Activated T-cell treated with anti-CD3 and anti-CD28 coated beads for 4 hours (primary cell): ENCODE measurements at places on chromosomes 12 and 14.

DNA sequence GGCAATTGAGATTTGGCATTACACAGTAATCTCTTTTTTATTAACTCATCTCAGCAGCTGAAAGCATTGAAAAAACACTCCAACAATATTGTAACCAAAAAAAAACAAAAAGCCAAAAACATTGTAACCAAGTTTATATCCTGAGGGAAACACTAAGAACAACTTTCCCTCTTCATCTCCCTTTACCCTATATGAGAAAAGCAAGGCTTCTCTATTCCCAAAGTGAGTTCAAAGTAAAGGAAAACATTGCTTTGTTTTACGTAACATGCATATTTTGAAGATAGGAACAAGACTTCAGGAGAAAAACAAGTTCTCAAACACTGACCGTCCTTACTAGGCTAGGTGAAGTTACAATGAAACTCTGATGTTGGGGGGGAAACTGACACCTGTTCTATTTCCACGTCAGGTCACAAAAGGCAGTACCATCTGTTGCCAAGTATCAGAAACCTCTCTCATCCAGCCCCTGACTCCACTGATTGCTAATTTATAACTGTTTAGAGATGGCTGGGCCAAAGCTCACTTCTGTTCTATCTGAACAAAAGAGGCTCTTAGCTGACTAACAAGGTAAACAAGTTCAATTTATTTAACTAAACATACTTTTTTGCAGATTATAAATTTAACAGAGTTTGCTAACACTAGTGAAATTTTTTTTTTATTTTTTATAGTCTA is 67.9 kb upstream of the PLXNC1 start:
- no peak for DNase-seq

- no peak for DNase-seq
These were observed 58.7 kb downstream of the ZNF641 start for GRCh38 chr12:48292040-48292439.

DNA sequence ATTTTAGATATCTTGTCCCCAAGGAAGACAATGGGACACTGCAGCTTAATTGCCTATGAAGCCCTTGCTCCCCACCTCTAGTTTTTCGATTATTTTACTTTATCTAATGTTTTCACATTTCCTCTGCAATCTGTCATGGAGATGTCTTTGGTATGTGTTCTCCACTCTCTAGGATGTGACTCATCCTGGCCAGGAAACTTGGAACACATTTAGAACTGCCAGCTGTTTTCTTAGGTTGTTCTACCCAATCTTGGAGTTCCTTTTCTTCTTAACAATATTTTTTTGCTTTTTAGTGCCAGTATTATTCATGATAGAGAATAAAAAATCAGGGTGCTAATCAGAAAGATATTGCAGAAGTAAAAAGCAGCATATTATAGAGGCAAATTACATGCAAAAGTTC is 101.7 kb upstream of the CLEC14A start:
- no peak for DNase-seq

DNA sequence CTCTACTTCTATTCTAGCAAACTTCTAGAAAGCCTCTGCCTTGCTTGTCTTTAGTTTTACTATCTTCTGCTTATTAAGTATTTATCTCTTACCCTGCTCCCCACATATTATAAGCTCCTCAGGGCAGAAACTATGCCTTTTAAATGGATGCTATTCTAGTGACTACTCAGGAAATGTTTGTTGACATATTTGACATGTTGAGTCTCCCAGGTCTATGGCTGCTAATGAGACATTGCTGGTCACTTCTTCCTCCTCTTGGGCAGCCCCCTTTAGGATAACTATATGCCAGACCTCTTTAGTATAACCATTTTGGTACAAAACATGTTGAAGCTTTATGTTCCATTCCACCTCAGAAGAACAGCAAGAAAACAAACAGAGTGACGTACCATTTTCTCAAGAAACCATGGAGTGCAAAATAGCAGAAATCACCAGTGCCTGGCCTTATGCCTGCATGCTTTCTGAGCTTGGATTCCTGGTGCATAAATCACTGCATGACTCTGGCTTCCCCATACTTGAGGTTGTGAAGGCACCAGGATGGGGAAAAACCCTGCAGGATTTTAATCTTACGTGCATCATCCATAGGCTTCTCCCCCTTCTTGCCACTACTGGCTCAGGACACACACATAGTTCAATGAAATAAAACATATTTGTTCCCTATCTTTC is 202.6 kb downstream of the TMX1 start:
- no peak for DNase-seq

DNA sequence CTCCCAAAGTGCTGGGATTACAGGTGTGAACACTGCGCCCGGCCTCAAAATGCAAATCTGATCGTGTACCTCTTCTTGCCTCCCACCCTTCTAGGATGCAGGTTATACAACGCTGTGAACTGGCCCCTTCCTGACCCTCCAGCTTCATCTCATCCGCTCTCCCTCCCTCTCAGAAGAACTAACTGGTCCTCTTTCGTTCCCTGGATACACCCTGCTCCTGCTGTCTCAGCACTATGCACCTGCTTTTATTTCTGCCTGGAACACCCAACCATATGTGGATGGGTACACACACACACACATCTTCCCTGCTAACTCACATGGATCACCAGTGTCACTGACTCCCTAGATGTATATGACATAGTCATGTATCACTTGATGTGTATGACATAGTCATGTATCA is 56.1 kb upstream of the VASH1 start:
- no peak for DNase-seq

- no peak for DNase-seq
These were observed 69.4 kb upstream of the BDKRB2 start for GRCh38 chr14:96135285-96135684.

GRCh38 chr14:75724414-75725204 is 63.6 kb downstream of the TTLL5 start:
- DNase-seq = no peak

- no peak for DNase-seq
These were observed 48.3 kb downstream of the ZFYVE21 start for GRCh38 chr14:103763730-103764488.

GRCh38 chr14:61474701-61475100 is 153.3 kb downstream of the PRKCH start:
- DNase-seq = no peak

- DNase-seq = no peak
These were observed 126.1 kb upstream of the ARHGAP5 start for GRCh38 chr14:31950764-31951637.

GRCh38 chr14:97275276-97275675 is 478.1 kb downstream of the VRK1 start:
- DNase-seq = no peak

GRCh38 chr12:69106482-69107118 is 132.8 kb upstream of the CPSF6 start:
- DNase-seq = no peak

DNA sequence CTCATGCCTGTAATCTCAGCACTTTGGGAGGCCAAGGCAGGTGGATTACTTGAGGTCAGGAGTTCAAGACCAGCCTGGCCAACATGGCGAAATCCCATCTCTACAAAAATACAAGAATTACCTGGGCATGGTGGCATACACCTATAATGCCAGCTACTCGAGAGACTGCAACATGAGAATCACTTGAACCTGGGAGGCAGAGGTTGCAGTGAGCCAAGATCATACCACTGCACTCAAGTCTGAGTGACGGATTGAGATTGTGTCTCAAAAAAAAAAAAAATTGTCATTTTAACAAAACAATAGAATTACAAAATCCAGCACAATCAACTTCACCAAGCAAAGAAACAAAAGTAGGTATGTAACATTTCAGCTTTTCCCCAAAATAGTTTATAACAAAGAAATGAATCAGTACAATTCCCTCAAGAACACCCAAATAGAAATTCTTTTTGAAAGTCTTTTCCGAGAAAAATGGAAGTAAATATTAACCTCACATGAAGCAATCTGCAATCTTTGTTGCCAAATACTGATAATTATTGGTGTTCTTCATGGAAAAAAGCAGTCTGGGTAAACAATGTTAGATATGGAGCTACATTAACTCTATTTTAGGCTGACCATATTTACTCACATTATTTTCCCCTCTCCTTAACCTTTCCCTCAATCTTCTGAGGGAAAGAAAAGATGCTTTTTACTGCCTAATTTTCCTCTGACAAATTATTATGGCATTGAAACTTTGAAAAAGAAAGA is 165.9 kb upstream of the ATF7IP start:
- DNase-seq = no peak

DNA sequence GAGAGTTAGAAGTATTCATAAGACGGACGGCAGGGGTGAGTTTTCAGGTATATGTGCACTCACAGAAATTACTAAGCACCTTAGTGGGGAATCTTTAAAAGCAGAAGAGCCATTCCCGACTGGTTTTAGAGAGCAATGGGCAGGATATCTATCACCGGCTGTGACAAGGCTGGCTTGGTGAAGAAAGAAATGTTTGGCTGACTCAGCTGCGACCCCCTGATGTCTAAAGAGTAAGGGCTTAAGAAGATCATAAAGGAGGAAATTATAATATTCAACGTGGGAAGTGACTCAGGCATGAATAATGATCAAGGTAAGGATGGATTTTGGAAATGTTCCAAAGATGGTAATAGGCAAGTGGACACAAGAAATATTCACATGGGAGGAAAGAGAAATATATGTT is 407.6 kb downstream of the TMEM132D start:
- DNase-seq = no peak

GRCh38 chr12:104000807-104001434 is 35.2 kb downstream of the TDG start:
- no peak for DNase-seq

DNA sequence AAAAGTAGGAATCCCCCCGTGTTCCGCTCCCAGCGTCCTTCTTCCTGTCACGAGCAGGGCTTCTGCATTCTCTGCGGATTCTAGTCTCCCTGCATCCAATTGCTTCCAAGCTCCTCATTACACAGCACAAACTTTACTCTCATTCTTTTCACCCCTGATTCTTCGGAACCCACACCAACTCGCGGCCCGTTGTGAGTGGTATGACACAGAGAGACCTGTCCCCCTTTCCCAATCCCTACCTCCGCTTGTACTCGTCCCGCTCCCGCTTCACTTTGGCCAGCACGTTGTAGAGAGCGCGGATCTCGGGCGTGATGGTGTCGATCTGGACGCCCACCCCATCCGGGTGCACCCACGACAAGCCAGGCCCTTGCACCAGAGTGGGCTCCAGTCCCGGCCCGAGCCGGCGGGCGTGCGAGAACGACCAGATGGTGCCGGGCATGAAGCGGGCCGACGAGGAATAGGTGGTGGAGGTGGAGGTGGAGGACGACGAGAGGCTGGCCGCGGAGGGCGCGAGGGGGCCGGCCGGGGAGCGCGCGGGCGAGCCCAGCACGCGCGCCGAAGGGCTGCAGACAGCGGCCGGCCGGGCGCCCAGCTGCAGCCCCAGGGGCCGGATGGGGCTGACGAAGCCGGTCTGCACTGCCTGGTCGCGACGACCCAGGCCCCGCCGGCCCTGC is 687 bp downstream of the IFFO1 start:
- no peak for DNase-seq

DNA sequence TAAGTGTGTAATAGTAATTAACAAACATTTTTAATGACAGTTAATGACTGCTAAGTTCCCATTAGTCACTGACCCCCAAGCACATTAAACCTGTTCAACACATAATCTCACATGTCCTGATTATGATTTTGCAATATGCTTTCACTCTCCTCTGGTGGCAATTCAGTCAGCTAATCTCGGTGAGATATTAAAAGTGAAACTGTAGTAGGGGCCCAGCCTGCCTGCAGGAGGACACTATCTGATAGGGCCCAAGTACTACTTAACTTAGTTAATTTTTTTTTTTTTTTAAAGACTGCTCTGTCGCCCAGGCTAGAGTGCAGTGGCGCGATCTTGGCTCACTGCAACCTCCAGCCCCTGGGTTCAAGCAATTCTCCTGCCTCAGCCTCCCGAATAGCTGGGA is 48.8 kb downstream of the CIT start:
- no peak for DNase-seq

DNA sequence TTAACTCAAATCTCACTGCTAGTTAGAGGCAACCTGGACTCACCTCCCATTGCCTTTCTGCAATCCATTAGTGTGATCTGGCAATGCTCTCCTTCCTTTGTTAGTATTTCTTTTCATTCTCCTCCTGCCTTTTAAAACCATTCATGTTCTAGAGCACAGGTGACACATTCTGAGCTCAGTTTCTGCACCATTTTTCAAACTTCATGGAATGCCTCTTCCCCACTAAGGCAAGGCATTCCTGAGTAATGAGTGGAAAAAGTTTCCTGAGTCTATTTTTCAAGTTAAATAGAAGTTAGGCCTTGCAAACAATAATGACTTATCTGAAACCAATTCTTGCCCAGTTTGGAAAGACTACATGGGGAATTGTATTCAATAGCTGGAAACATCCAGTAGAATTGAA is 1001.8 kb downstream of the BCL11B start:
- no peak for DNase-seq

GRCh38 chr12:54991161-54991990 is 6.8 kb upstream of the TESPA1 start:
- DNase-seq = peak; percentile 39

- DNase-seq = no peak
These were observed 7.4 kb upstream of the ELK3 start for GRCh38 chr12:96186607-96187301.

- DNase-seq = no peak
These were observed 65.3 kb downstream of the DENND5B start for GRCh38 chr12:31525496-31526157.

GRCh38 chr12:47410383-47410782 is 295.4 kb downstream of the RPAP3 start:
- no peak for DNase-seq

- DNase-seq = no peak
These were observed 40.6 kb downstream of the WSCD2 start for GRCh38 chr12:108169708-108170107.

- no peak for DNase-seq
These were observed 757 bp downstream of the ZC3H10 start for GRCh38 chr12:56118688-56119357.

DNA sequence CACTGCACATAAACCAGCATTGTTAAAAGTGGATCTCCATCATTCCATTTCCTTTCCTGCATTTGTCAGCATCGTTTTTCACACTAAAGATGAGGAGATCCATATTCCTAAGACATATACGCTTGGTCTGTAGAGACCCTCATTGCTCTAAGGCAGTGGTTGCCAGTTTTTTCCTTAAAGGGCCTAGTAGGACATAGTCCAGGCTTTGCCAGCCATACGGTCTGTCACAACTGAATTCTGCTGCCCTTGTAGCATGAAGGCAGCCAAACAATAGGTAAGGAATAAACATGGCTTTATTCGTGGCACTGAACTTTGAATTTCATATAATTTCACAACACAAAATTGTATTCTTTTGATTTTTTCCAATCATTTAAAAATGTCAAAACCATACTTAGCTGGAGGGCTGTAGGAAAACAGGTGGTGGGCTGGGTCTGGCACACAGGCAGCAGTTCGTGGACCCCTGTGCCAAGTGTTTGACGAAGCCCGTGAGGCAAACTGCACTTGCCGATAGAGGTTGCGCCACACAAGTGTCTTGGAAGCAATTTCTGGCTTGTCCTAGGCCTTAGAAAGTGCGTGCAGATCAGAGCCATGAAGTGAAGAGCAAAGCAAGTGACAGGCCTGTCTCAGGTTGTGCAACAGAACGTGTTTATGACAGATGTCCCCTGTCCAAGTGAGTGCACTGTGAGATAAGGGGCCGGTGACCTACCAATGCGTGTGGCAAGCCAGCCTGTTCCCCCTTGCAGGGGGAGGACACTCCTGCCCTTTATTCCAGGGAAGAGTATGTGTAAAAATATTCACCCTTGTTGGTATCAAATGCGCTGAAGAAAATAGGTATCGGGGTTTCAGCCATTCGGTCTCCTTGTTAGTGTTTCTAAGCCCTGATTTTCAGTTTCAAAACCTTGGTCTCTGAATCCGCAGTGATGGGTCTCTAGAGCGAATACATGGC is 916 bp upstream of the CHPT1 start:
- no peak for DNase-seq
